ENCODE measurements at places on chromosomes 1 and 21.

- peaks cover 14% of the 10 kb centered on the region for H3K4me1 ChIP-seq
- DNase-seq = no peak
- peak overlapping the region; percentile 67 for H3K4me3 ChIP-seq
- peak overlapping the region; percentile 88 for H3K27ac ChIP-seq
- peaks cover 14% of the 10 kb centered on the region for H3K36me3 ChIP-seq
Observed at GRCh38 chr1:244865028-244865371, 657 bp upstream of the HNRNPU start.

DNA sequence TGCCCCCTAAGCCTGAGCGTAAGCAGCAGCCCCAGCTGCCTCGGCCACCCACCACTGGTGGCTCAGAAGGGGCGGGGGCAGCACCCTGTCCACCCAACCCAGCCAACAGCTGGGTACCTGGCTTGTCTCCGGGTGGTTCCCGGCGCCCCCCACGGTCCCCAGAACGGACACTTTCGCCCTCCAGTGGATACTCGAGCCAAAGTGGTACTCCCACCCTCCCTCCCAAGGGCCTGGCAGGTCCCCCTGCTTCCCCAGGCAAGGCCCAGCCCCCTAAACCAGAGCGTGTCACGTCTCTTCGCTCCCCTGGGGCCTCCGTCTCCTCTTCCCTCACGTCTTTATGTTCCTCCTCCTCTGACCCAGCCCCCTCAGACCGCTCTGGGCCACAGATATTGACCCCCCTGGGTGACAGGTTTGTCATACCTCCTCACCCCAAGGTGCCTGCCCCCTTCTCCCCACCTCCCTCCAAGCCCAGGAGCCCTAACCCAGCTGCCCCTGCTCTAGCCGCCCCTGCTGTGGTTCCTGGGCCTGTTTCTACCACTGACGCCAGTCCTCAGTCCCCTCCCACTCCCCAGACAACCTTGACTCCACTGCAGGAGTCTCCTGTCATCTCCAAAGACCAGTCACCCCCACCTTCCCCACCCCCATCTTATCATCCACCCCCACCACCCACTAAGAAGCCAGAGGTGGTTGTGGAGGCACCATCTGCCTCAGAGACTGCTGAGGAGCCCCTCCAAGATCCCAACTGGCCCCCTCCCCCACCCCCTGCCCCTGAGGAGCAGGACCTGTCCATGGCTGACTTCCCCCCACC is 46.2 kb downstream of the YARS1 start:
- DNase-seq = no peak
- H3K4me3 ChIP-seq = no peak overlapping the region
- H3K4me1 ChIP-seq = peaks cover 29% of the 10 kb centered on the region
- no peaks in the 10 kb centered on the region for H3K27me3 ChIP-seq
- no peak overlapping the region for H3K27ac ChIP-seq
- H3K36me3 ChIP-seq = peaks cover 13% of the 10 kb centered on the region

GRCh38 chr21:42705346-42705745 is 51.9 kb downstream of the PDE9A start:
- H3K27ac ChIP-seq = no peak overlapping the region
- no peaks in the 10 kb centered on the region for H3K36me3 ChIP-seq
- no peak overlapping the region for H3K4me3 ChIP-seq

DNA sequence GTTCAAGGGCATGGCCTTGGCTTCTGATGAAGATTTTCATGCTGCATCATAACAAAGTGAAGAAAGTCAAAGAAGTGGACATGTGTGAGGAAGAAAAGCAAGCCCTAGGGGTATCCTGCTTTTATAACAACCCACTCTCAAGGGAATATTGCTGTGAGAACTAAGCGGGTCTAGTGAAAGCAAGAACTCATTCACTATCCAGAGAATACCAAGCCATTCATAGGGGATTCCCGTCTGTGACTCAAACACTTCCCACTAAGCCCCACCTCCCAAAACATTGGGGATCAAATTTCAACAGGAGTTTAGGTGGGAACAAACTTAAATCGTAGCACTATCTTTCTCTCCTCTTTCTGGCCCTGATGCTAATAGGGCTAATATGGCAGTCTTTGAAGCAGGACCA is 98.5 kb upstream of the CTTNBP2NL start:
- H3K4me1 ChIP-seq = no peaks in the 10 kb centered on the region
- H3K27me3 ChIP-seq = no peaks in the 10 kb centered on the region
- no peak overlapping the region for H3K4me3 ChIP-seq
- no peak overlapping the region for H3K27ac ChIP-seq

- no peak overlapping the region for H3K4me3 ChIP-seq
- peaks cover 16% of the 10 kb centered on the region for H3K27me3 ChIP-seq
- no peak overlapping the region for H3K27ac ChIP-seq
- peak; percentile 38 for DNase-seq
Observed at GRCh38 chr1:155093911-155094621, 15.4 kb downstream of the EFNA3 start.

- no peak overlapping the region for H3K4me3 ChIP-seq
- H3K27ac ChIP-seq = no peak overlapping the region
- no peaks in the 10 kb centered on the region for H3K36me3 ChIP-seq
- DNase-seq = no peak
Observed at GRCh38 chr1:167634435-167634834, 4.4 kb downstream of the RCSD1 start.

- no peaks in the 10 kb centered on the region for H3K27me3 ChIP-seq
- DNase-seq = no peak
- H3K4me3 ChIP-seq = no peak overlapping the region
- no peaks in the 10 kb centered on the region for H3K4me1 ChIP-seq
- H3K27ac ChIP-seq = no peak overlapping the region
Observed at GRCh38 chr21:45278156-45278911, 9.4 kb downstream of the POFUT2 start.

DNA sequence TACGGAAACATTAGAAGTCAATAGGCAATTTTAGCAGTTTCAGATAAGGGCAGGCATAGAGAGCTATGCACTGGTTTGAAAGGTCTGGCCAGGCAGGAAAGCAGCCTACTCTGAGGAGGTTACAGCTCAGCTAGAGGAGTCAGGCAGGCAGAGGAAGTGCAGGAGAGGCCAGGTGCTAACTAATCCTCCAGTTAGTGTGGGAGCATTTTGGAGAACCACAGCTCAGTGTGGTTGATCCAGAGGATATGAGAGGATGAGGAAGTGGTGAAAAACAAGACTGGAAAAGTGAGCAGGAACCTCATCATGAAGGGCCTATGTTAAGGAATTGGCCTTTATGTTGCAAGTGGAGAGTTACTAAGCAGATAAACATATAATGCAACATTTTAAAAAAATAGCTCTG is 282.4 kb upstream of the SGIP1 start:
- H3K27me3 ChIP-seq = no peaks in the 10 kb centered on the region
- H3K36me3 ChIP-seq = no peaks in the 10 kb centered on the region
- no peak overlapping the region for H3K27ac ChIP-seq
- no peak for DNase-seq
- H3K4me3 ChIP-seq = no peak overlapping the region
- H3K4me1 ChIP-seq = peaks cover 4% of the 10 kb centered on the region

DNA sequence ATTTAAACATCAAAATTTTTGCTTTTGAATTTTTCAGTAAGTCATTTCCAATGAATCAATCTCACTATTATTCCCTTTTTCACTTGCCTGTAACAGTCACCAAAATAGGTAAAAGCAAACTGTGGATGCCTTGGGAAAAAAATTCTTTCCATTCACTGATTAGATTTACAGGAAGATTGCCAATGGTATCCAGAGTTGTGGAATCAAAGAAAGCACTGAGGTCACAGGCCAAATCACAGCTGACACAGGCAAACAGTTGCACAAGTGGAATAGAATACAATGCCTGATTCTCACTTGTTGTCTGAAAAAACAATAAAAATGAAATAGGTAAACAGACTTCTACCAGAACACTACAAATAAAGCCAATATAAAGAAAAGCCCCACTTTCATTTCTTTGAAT is 48.4 kb downstream of the LTN1 start:
- peak; percentile 8 for DNase-seq
- no peak overlapping the region for H3K27ac ChIP-seq
- no peak overlapping the region for H3K4me3 ChIP-seq
- peaks cover 20% of the 10 kb centered on the region for H3K36me3 ChIP-seq

GRCh38 chr1:68363339-68363738 is 86.4 kb downstream of the RPE65 start:
- H3K4me3 ChIP-seq = no peak overlapping the region
- DNase-seq = no peak
- no peaks in the 10 kb centered on the region for H3K36me3 ChIP-seq
- no peak overlapping the region for H3K27ac ChIP-seq

DNA sequence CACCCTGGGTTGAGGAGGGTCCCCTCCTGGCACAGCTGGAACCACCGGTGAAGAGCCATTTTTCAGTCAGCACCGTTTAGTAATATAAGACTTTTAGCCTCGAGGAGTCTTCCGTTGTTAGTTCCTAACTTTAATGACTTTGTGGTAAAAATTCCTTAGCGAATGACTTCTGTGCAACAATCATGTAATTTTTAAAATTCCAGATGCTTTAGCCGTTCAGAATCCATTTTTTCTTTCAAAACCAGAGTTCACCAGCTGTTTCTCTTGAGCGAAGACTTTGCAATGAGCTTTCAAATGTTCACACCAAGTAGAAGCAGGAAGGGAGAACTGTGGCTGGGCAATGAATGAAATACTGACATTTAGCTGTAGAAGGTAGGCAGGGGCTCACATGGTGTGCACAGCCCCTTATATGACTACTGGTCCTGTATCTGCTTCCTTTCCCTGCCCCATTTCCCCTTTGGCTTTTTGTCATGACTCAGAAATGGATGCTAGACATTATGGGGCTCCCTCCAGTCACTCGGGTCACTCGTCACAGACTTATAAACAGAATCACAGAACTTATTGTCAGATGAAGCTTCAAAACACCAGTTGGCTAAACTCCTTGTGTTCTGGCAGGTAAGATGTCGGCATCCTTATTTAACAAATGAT is 4.1 kb downstream of the DISC1 start:
- DNase-seq = peak; percentile 59
- no peak overlapping the region for H3K27ac ChIP-seq
- no peaks in the 10 kb centered on the region for H3K27me3 ChIP-seq
- no peaks in the 10 kb centered on the region for H3K36me3 ChIP-seq

DNA sequence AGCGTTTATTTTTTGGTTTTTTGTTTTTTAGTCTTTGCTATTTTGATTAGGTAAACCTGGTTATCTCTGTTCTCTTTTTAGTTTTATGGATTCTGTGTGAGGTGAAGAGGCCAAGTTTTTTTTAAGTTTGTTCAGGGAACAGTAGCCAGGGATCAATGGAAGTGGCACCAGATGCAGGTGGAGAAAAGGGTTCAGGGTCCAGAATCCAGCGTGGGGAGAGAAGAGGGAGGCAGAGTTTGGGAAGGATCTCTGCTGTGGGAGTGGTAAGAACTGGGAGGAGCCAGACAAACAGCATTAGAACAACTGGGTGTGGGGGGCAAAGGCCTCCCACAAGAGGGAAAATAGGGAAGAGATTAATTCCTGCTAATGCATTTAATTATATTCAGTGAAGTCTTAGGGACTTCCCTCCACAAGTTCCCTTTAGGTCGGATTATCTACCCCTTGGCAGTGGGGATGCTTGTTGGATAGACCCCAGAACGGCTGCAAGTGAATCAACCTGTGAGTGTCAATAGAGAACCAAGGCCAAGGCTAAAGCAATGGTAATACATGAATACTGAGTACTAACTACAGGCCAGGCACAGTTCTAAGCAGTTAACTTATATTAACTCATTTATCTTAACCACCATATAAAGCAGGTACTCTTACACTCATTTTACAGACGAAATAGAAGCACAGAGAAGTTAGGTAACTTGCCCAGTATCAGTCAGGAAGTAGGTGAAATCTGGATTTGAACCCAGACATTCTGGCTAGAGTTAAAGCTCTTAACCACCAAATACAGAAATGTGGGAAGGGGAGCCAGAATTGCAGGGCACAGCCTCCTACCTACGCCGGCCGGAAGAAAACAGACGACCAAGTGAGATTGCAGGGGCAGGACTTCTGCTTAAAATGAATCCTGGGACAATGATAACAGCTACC is 498 bp downstream of the GNAT2 start:
- peak overlapping the region; percentile 79 for H3K4me3 ChIP-seq
- no peak for DNase-seq
- no peaks in the 10 kb centered on the region for H3K36me3 ChIP-seq
- peak overlapping the region; percentile 94 for H3K27ac ChIP-seq
- peaks cover 49% of the 10 kb centered on the region for H3K4me1 ChIP-seq

- DNase-seq = no peak
- H3K4me3 ChIP-seq = no peak overlapping the region
- H3K27me3 ChIP-seq = peaks cover 3% of the 10 kb centered on the region
- no peak overlapping the region for H3K27ac ChIP-seq
Observed at GRCh38 chr1:20138346-20138745, 777 bp upstream of the PLA2G2F start.

DNA sequence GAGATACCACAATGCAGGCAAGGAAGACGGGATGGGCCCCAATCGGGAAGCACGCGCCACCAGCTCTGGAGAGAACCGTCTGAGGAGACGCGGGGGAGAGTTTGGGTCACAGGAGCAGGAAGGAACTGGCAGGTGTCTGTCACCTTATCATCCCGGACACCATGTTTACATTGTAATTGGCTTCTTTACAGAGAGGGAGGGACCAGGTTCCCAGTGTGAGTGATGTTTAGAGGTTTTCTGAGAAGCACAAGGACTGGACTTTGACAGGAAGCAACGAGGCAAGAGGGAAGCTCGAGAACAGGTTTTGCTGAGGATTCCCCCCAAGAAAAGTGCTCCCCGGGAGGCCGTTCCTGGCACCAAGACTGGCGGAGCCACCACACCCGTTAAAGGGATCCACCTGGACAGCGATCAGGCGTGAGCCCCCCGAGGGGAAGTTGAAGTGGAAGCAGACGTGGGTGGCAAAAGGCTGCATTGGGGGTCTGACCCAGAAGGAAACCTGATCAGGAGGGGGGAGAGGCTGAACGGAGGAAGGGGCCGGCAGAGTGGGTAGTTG is 957 bp downstream of the EPS15 start:
- peak; percentile 6 for DNase-seq
- peaks cover 16% of the 10 kb centered on the region for H3K4me1 ChIP-seq
- peak overlapping the region; percentile 74 for H3K4me3 ChIP-seq
- peak overlapping the region; percentile 54 for H3K27ac ChIP-seq
- H3K27me3 ChIP-seq = no peaks in the 10 kb centered on the region
- H3K36me3 ChIP-seq = no peaks in the 10 kb centered on the region

DNA sequence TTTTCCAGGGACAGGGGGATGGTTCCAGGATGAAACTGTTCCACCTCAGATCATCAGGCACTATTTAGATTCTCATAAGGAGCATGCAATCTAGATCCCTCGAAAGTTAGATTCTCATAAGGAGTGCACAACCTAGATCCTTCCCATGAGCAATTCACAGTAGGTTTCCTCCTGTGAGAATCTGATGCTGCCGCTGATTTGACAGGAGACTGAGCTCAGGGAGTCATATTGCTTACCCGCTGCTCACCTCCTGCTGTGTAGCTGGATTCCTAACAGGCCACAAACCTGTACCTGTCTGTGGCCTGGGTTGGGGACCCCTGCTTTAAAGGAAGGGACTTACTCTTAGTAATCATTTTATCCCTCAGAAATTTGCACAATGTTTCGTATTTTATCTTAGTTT is 9.3 kb downstream of the CTH start:
- H3K27me3 ChIP-seq = no peaks in the 10 kb centered on the region

- H3K27ac ChIP-seq = no peak overlapping the region
- no peaks in the 10 kb centered on the region for H3K4me1 ChIP-seq
- no peaks in the 10 kb centered on the region for H3K27me3 ChIP-seq
- H3K36me3 ChIP-seq = no peaks in the 10 kb centered on the region
Observed at GRCh38 chr21:21751286-21751685, 753.1 kb downstream of the NCAM2 start.
